ENCODE measurements at places on chromosomes 1 and 21.

DNA sequence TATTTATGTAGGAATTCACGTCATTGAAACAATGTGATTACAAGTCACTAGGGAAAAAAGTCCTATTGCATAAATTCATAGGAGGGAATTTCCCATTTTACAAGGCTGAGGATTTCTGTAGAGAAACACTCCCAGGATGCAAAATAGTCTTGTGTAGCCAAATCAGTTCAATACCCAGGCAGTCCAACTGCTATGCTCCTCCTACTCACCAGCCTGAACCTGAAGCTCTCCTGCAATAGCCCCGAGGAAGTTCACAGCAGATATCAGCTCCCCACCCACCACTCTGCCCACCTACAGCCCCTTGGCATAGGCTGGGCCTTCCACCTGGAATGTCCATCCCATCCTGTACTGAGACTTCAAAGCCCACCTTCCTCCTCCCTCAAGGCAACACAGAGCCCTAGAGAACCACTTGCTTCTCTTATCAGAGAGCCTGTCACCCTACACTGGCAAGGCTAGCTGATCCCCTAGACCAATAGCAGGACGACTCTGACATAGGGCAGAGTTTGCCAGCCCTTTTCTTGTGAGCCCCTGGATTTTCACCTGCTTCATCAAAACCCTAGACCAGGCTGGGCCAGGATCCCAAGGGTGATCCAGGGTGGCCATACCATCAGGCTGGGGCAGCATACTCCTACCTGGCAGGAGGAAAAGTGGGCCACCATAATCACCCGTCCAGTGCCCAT is 1.5 kb downstream of the LSS start:
- no peak for DNase-seq

GRCh38 chr1:57214951-57215575 is 208.8 kb downstream of the DAB1 start:
- DNase-seq = no peak

DNA sequence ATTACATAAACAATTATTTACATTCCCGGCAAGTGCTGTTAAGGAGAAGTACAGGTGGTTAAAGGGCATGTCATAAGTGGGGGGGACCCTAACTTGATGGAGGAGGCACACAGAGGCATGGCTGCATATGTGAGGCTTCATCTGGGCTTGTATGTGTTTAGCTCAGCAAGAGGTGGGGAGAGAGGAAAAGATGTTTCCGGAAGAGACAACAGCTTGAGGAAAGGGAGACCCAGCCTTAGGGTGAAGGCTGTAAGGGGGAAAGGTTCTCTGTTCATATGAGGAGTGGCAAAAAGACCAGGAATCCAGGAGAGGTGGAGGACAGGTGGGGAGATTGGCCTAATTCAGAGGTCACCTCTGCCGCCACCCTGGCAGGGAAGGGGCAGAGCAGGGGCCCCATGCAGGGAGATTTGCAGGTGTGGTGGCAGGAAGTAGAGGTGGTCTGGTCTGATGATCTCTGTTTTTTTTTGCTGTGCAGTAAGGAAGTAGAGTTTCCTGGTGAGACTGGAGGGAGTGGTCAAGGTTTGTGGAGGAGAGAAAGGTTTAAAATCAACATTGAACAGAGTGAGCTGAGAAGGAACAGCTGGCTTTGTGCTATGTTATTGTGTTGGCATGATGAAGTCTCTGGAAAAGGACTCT is 9.0 kb downstream of the TRAF5 start:
- no peak for DNase-seq

- no peak for DNase-seq
Measured at GRCh38 chr1:98669355-98670296, 8.1 kb downstream of the SNX7 start.

DNA sequence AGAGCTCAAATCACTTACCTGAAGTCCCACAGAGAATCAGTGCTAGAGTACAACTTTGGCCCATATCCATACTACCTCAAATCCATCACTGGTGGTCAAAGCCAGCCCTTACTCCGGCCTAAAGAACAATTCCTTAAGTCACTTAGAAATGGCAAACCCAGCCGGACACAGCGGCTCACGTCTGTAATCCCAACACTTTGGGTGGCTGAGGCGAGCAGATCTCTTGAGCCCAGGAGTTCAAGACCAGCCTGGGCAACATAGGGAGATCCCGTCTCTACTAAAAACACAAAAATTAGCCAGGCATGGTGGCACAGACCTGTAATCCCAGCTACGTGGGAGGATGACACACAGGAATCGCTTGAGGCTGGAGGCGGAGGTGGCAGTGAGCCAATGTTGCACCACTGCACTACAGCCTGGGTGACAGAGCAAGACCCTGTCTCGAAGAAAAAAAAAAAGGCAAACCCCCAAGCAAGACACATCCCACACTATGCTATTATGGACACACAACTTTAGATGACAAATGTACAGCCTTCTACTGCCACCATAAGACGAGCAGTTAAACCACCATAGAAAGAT is 24.0 kb downstream of the NPHP4 start:
- no peak for DNase-seq

DNA sequence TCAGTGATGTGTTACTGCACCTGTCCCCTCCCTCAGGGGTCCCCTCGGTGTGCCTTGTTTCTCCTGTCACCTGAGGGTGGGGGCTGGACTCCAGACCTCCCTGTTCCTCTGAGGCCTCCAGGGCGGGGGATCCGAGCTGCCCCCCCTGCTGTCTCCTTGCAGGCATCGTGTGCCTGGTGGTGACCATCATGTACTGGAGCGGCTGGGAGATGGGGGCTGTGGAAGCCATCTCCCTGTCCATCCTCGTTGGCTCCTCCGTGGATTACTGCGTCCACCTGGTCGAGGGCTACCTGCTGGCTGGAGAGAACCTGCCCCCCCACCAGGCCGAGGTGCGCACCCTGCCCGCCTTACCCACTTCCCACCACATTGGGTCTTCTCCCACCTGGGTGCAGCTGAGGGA is 56.4 kb downstream of the DISP3 start:
- no peak for DNase-seq

GRCh38 chr1:41447995-41448770 is 36.3 kb downstream of the EDN2 start:
- no peak for DNase-seq

- no peak for DNase-seq
Measured at GRCh38 chr1:8382608-8383505, 64.9 kb downstream of the SLC45A1 start.

DNA sequence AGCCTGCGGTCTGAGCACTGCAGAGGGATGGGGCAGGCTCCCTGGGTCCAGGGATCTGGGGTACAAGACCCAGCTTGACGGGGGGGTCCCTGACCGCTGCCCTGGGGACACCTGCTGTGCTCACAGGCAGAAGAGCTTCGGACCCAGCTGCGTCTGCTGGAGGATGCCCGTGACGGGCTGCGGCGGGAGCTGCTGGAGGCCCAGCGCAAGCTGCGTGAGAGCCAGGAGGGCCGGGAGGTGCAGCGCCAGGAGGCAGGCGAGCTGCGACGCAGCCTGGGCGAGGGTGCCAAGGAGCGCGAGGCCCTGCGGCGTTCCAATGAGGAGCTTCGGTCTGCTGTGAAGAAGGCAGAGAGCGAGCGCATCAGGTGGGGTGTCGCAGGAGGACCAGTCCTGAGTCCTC is 25.2 kb downstream of the MFAP2 start:
- no peak for DNase-seq

- no peak for DNase-seq
Measured at GRCh38 chr21:34372321-34372720, 3.0 kb upstream of the SMIM11 start.

DNA sequence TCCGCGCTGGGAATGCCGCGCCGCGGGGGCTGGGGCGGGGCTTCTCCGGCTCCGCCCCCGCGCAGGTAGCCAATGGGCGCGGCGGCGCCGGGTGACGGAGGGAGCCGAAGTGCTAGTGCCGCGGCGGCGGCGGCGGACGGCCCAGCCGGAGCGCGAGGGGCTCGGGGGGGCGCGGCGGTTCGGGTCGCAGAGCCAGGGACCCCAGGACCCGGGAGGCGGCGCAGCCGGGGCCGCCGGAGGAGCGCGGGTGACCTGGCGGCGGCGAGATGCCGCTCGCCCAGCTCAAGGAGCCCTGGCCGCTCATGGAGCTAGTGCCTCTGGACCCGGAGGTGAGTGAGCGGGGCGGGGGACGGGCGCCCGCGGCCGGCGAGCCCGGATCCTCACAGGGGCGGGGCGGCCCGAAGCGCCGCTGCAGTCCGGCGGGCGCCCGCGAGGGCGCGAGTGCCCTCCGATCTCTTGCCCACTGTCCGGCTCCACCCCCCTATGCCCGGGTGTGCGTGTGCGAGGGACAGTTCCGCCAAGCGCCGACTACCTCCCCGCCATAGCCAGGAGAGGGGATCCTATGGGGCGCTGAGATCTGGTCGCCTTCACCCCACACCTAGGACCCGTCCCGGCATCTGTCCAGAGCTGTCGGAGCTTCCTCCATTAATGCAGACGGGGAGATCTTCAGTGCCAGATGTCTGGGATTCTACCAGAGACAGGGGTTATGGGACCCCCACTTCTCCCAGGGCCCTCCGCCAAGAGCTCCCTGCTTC is at the start of gene RPS6KA1:
Gene RPS6KA1 (plus strand): TSS at position 107 of the 755 bp plus-strand sequence. CDS start 160 bp downstream, at position 267.
- DNase-seq = no peak

DNA sequence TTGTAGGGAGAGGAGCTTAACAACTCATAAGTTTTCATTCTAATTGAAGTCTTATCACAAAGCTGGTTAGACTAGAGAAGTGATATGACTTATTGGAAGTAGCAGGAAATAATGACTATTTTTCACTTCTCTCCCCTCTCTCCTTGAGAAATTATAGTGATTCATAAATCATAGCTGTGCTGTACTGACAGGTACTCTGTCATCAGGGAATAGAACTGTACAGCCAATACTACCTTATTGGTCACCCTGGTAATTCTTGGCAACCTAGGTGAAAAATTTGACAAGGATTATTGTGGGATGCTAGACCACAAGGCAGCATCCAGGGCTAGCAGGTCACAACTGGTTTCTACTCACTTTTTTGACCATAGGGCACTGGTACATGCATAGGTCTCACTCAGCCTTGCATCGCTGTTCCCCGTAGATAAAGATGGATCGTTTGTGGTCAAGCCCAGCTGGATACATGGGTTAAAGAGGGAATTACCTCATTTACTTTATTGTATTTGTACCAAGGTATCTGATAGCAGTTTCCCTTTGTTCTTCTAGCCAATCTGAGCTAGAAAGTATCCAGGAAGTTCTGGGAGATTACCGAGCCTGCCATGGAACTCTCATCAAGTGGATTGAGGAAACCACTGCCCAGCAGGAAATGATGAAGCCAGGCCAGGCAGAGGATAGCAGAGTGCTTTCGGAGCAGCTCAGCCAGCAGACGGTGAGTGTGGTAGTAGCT is 113.6 kb downstream of the MACF1 start:
- no peak for DNase-seq

GRCh38 chr21:45837936-45838335 is 143.6 kb upstream of the COL6A1 start:
- DNase-seq = no peak

GRCh38 chr1:3553166-3553939 is 58.0 kb downstream of the MEGF6 start:
- no peak for DNase-seq

DNA sequence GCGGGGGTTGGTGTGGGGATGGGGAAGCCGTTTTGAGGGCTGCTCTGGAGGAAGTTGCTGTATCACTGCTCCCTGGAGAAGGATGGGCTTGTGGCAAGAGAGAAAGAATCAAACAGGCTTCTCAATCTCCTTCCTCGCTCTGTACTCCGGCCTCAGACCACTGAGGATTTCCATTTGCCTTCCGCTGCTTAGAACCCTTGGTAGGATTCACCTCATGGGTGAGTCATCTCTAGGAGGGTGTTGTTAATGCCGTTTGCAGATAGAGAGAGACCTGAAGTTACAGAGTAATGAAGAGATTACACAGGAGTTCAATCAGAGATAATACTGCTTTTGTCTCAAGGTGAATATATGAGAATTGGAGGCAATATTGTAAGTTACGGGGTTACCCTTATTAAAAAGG is 15.3 kb downstream of the SLC35F3 start:
- DNase-seq = no peak

- DNase-seq = no peak
Measured at GRCh38 chr1:46020010-46020409, 112.4 kb downstream of the PIK3R3 start.

GRCh38 chr1:23742670-23743286 is 493 bp upstream of the ELOA start:
- no peak for DNase-seq

DNA sequence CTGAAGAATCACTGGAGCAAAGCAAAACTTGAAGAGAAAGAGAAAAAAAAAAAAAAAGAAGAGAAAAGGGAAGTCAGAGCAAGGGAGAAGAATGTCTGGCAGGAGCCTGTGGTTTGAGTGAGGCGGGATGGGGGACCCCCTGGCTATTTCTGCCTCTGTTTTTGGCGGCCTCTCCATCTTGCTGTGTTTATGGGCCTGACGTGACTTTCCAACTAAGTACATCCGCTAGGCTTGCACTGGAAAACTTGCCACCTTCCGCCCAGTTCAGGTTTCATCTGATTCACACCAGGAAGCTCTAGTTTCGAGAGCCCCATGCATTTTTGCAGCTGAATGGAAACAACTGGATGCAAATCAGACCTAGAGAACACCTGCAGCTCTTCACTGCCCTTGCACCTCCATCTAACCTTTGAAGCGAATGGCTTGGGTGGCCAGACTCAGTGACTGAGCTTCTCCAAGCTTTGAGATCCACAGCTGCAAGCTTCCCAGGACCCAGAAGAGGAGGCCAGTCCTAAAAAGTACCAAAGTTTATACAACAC is 28.0 kb downstream of the TBX15 start:
- no peak for DNase-seq

DNA sequence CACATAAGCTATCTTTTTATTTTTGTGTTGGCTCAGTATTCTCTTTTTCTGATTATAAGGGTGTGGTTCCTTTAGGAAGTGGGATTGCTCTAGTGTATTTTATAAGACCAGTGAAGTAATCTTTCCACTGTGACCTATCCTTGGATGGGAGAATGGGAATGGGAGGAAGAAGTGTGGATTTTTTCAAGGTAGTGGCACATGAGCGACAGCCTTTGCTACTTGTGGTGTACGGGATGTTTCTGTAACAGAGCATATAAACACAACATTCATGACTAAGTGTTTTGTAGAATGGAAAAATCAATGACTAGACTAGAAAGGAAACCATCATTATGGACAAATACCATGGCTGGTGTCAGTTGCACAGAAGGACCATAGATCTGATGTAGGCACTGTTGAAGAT is 209.6 kb downstream of the GIPC2 start:
- DNase-seq = no peak
